ENCODE measurements at places on chromosomes 1 and 21.

DNA sequence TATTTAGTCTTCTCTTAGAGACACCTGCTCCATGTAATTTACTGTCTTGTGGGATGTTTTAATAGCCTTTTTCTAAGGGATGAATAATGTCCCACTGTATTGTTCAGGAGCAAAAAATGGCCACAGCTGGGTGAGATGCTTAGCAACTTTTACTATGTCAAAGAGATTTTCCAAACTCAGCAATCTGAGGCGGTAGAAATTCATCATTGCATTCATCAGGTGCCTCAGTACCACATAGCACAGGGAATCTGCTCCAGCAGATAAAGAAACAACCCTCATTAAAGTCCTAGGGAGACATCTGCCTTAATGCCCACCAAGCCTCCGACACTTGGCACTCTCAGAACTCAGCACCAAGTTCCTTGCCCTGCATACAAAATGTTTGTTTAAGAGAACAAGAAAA, 266.9 kb downstream of the SIPA1L2 start:
- no peak for DNase-seq

DNA sequence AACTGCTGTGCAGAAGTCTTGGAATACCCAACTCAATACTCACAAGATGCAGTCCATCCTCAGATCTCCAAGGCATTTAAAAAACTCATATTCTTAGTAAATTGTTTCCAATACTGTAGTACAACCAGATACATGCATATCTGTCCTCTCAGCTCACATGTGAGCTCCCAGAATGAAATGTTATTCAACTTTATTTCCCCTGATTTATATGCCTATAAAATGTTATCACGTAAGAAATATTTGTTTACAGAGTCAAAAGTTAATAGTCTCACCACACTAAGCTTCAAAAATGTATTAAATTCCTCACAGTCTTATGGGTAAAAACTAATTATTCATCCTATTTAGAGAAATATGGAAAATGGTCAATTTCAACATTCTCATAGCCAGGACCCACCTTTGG, 56.6 kb downstream of the LTN1 start:
- no peak for DNase-seq

GRCh38 chr1:47507881-47508701, 70.2 kb downstream of the FOXD2 start:
- no peak for DNase-seq

GRCh38 chr1:46300673-46301405, 2.6 kb downstream of the LRRC41 start:
- DNase-seq: no peak

DNA sequence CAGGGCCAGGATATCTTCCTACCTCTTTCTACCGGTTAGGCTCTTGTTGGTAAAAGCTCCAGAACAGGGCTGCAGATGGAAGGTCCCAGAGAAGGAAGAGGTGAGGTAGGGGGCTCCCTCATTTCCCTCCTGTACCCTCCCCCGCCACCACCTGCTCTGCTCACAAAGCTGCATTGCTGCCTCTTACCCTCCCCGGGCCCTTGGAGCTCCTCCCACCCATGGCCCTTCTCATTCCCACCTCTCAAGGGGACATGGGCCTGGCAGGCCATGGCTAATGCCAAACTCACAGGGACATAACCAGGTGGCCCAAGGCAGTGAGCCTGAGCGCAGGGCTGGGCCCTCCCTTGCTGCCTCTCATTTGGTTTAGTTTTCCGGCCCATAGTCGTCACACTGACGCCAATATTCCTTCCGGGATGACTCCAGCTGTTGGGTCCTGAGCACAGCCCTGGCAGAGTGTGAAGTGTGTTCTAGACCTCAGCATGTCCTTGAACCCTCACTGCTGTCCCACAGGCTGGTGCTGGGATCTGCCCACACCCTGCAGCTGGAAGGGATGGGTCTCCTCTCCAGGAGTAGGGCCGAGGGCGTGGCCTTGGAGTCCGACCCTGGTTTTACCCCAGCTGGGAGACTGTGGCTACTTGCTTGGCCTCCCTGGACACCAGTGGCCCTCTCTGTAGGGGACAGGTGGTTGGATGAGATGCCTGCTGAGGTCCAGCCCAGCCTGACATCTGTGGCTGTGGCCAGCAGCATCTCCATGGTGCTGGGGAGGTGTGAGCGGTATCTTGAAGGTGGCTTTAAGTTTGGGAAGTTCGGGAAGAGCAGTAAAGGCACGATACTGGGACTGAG, 104.6 kb downstream of the ARHGEF10L start:
- no peak for DNase-seq
